ENCODE measurements at places on chromosomes 4 and X.
A peak's percentile ranks its signal among the peaks of the same experiment; 100 is the strongest.

DNA sequence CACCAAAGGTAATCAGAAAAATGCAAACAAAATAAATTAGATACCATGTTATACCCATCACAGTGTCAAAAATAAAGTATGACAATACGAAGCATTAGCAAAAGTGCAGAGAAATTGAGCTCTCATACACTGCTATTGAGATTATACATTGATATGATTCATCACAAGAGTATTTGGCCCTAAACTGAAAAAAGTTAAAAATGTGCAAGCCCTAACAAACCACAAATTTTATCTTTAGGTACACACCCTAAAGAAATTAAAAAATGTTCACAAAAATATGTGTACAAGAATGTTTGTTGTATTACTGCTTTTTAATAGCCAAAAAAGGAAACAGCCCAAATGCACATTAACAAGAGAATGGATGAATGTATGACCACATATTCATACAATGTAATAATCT lies 137.9 kb upstream of the MAGEA10 start:
- no peak for DNase-seq

DNA sequence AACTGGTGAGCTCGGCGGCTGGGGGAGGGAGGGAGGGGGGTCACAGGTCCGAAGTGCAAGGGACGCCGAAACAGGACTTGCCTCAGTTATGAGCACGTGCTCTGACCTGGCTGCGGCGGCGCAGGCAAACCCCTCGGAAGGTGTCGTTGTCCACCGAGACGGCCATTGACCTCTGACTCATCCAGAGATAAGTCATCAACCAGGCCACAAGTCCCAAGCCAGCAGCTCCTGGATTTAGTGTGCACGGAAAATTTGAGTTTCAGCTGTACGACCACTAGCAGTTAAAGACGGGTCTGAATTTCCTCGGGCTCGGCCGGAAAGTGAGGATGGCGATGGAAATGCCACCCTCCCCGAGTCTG lies 674 bp downstream of the SH3D19 start:
- DNase-seq = peak; percentile 43

GRCh38 chr4:24557026-24558025 lies 27.0 kb downstream of the DHX15 start:
- DNase-seq = no peak

- no peak for DNase-seq
Observed at GRCh38 chrX:102983205-102983604, 46.1 kb downstream of the RAB40AL start.

- no peak for DNase-seq
Observed at GRCh38 chr4:121321466-121321865, 59.4 kb downstream of the QRFPR start.

GRCh38 chrX:15448010-15448639 lies 45.0 kb downstream of the PIR start:
- DNase-seq = no peak

GRCh38 chrX:9367421-9367820 lies 97.4 kb upstream of the TBL1X start:
- no peak for DNase-seq

DNA sequence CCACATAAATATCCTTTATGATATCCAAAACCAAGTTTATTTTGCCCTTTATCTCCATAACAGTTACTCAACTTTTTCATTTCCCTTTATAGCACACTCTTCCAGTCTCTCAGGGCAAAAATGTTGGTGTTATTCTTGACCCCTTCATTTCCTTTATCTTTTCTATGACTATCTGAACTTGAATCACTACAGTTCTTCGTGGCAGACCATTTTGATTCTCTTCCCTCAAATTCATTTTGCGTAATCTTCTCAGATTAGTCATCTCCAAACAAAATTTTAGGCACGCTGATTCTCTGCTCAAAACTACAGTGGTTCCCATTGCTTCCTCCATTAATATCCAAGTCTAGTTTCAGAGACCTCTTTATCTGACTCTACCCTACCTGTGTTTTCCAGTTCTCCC lies 26.1 kb downstream of the RUFY3 start:
- DNase-seq = no peak

GRCh38 chr4:11564021-11564420 lies 135.3 kb upstream of the HS3ST1 start:
- no peak for DNase-seq

DNA sequence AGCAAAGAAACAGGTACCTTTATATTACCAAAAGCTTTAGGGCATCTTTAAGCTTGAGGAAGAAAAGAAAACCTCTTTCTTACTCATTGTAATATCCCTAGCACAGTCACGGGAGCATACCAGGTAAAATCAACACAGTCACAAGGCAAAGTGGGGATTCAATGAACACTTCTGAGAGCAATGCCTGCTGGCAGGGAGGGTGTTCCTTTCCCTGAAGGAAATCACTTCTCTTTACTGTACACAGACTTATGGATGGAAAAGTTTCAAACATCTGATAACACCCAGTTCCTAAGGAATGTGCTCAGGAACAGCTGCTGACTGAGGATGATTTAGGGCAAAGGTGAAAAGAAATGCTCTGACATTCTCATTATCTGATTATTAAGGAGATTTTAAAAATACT lies 94.8 kb downstream of the MAML3 start:
- DNase-seq = no peak

- no peak for DNase-seq
Observed at GRCh38 chr4:185754961-185755360, 57.0 kb downstream of the SORBS2 start.

- no peak for DNase-seq
Observed at GRCh38 chr4:7981738-7982394, 42.2 kb upstream of the AFAP1 start.

- no peak for DNase-seq
Observed at GRCh38 chr4:147309434-147309833, 171.5 kb upstream of the EDNRA start.

GRCh38 chr4:38495446-38495845 lies 168.6 kb upstream of the KLF3 start:
- no peak for DNase-seq

DNA sequence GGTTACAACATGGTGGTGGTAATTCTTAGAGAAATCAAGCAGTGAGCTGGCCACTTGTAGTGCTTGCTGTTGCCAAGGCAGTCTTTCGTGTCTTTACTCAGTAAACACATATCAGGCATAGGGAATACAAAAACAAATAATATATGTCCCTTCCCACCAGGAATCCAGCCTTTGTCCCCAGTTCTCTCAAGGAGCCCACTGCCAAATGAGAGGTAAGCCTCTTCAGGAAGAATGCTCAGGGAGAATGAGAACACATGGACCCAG lies 421 bp upstream of the PLAC1 start:
- DNase-seq = no peak

DNA sequence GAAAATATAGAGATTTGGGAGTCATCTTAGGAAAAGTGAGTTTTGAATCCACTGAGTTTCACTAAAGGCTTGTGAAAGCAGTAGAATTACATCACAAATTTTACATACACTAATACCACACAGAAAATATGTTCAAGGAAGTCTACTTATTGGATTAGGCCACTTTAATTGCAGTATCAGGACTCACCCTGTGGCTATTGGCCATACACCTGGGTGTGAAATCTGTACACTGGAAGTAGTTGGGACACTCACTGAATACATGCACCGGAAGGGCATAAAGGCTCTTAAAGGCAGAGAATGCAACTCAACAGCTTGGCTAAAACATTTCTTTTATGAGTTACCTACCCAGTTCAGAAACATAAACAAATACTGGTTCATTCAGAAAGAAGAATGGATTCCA lies 19.8 kb downstream of the MAOB start:
- no peak for DNase-seq

GRCh38 chr4:26985873-26986272 lies 125.2 kb downstream of the STIM2 start:
- DNase-seq = no peak

DNA sequence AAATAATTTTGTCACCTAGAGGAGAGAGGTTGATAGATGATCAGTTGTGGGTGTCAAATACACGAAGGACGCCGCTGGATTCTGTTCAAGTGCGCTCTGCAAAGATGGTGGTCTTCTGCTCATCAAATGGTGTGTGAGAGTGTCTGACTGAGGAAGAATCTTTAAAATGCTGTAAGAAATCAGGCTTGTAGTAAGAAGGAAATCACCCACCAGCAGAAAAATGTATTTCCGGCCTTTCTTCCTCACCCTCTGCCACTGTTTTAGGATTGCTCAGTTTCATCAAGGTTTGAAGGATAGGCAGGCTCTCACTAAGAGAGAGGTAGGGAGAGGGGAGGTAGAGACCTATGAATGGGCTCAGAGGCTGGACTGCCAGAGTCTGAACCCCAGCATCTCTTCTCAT lies 28.7 kb downstream of the RHOH start:
- no peak for DNase-seq

GRCh38 chr4:76108467-76109181 lies 34.1 kb downstream of the ART3 start:
- DNase-seq = no peak

DNA sequence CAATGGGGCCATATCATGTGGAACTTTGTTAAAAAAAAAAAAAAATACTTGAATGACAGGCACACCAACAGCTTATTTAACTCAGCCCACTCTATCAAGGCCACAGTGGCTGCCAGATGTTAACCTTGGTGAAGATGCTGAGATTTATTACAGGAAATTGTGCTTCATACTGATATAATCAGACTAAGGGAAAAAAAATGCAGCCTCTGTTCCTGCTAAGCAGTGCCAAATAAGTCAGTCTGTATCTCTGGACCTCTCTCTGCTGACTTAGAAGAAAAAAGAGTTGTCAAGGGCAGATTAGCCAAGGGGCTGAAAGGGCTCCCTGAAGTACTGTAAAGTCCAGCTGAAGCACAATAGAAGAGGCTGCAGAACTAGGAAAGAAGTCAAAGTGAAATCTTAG lies 677.7 kb upstream of the HTR2C start:
- DNase-seq = no peak

DNA sequence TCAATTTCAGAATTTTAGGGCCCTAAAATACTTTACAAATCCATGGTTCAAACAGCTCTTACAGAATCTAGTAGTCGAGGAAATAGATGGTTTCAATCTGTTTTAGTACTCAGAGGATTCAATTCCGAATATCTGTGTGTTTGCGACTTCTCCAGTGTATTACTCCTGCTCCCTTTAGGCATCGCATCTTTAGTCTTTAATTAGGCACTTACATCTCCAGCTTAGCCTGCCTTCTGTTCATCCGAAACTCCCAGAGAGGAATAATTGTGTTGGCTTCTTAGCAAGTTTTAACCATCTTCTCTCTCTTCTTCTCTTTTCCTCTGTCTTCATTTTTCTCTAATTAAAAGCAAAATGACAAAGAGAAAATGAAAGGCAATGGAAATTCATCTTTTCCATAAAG lies 1901.3 kb upstream of the TENM3 start:
- no peak for DNase-seq

DNA sequence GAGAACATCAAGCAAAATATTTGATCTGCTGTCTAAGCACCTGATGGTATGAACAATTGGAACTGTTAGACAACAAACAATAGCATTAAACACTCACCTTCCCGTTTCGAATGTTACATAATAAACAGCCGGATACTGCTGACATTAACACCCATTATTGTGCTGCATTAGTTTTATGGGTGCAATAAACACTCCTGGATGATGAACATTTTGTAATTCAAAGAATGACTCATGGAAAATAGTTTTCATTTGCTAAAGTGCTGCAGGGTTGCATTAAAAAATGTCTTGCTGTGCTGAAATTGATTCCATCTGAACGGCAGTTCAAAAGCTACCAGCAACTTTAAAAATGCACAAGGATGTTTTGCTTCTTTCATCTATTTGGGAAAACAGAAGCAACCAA lies 100.8 kb upstream of the SORBS2 start:
- DNase-seq = no peak

- no peak for DNase-seq
Observed at GRCh38 chr4:141410839-141411238, 190.1 kb downstream of the ZNF330 start.

DNA sequence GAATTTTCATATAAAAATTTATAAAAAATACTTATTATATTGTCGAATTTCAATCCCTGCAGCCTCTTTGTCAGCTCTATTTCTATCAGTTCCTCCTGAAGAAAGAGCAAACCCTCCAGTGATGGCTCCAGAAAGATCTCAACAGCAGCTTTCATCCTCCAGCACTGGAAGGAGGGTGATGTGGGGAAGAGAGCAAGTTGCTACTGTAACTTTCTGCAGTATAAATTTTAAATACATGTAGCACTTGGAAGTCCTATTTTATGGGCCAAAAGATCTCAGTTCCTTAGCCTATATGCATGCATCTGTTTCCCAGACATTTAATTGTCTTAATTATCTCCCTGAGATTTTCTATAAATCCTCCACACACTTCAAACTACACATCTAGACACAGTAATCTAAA lies 13.7 kb upstream of the ODAM start:
- DNase-seq = no peak

DNA sequence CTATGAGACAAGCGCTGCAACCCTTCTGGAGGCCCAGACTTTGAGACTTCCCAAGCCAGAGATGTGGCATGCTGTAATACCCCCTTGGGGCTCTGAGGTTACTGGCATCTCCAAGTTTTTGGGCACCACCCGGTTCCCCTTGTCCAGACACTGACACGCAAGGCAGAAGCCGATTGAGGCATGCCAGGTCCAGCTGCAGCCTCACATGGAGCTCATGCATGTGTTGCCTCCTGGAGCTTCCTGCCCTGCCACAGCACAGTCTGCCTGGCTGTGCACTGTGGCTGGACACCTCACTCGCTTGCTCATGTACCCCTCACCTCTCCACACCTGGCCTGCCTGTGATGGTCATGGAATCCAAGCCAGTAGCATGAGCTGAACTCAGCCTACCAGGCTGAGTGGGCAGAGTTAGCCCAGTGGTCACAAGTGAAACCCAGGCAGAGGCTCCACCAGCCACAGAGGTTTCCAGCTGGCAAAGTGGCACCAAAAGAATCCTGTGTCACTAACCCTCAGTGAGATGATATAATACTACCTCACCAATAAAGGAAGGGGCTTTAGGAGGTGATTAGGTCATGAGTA lies 789.2 kb upstream of the INTU start:
- no peak for DNase-seq

GRCh38 chr4:10454121-10454520 lies 3.1 kb downstream of the ZNF518B start:
- no peak for DNase-seq

DNA sequence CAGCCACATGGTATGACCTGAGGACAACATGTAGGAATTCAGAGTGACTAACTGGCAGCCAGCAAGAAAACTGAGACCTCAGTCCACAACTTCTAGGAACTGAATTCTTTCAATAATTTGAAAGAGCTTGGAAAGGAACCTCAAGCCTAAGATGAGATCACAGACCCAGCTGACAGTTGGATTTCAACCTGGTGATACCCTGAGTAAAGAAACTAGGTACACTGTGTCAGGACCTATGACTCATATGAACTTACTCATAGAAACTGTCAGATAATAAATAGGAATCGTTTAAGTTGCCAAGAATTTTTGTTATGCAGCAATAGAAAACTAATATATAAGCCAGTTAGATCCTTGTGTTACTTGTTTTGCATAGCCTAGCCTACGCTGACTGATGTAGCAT lies 102.4 kb upstream of the DCAF12L1 start:
- DNase-seq = no peak

- DNase-seq = no peak
Observed at GRCh38 chr4:4783847-4784246, 75.6 kb upstream of the MSX1 start.

GRCh38 chr4:105587841-105588240 lies 35.4 kb downstream of the ARHGEF38 start:
- DNase-seq = no peak

All from femur (tissue), 1 donor.